ENCODE measurements at places on chromosomes 3 and 15.

GRCh38 chr15:42595626-42596240, 20.3 kb downstream of the STARD9 start:
- no peak for DNase-seq

DNA sequence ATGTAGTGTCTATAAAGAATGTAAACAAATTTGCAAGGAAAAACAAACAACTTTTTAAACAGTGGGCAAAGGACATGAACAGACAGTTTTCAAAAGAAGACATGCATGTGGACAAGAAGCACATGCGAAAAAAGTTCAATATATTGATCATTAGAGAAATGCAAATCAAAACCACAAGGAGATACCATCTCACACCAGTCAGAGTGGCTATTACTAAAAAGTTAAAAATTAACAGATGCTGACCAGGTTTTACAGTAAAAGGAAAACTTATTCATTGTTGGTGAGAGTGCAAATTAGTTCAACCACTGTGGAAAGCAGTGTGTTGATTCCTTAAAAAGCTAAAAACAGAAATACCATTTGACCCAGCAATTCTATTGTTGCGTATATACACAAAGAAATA, 47.1 kb upstream of the LSAMP start:
- DNase-seq, result no peak

- no peak for DNase-seq
These were observed 451 bp downstream of the ONECUT1 start for GRCh38 chr15:52789601-52790168.

- DNase-seq, result no peak
These were observed 29.1 kb upstream of the ELP6 start for GRCh38 chr3:47542471-47543173.
